Activated CD4-positive, alpha-beta memory T cell treated with anti-CD3 and anti-CD28 coated beads for 36 hours (primary cell): ENCODE measurements at places on chromosomes 12 and 14. TPM values are rescaled to one million over a fixed set of nuclear protein-coding genes. Genes with fewer than 3 reads are reported as not detected.
A peak's percentile ranks its signal among the peaks of the same experiment; 100 is the strongest.

GRCh38 chr12:96743606-96744005 lies 163.5 kb upstream of the NEDD1 start:
- H3K4me3 ChIP-seq: no peak overlapping the region
- no peaks in the 10 kb centered on the region for H3K4me1 ChIP-seq
- no peaks in the 10 kb centered on the region for H3K36me3 ChIP-seq
- no peak for DNase-seq
- H3K27me3 ChIP-seq: no peaks in the 10 kb centered on the region

GRCh38 chr12:59079002-59079401 lies 158.7 kb upstream of the LRIG3 start:
- no peaks in the 10 kb centered on the region for H3K27me3 ChIP-seq
- no peak overlapping the region for H3K27ac ChIP-seq
- DNase-seq: no peak
- no peaks in the 10 kb centered on the region for H3K4me1 ChIP-seq
- no peak overlapping the region for H3K4me3 ChIP-seq
- H3K36me3 ChIP-seq: no peaks in the 10 kb centered on the region

GRCh38 chr14:104464907-104465306 lies 114.7 kb upstream of the C14orf180 start:
- no peaks in the 10 kb centered on the region for H3K36me3 ChIP-seq
- peaks cover 27% of the 10 kb centered on the region for H3K27me3 ChIP-seq
- H3K27ac ChIP-seq: no peak overlapping the region
- H3K4me1 ChIP-seq: peaks cover 11% of the 10 kb centered on the region

Gene NOVA1
- not detected for total RNA-seq

Gene RTL1
- total RNA-seq: not detected

DNA sequence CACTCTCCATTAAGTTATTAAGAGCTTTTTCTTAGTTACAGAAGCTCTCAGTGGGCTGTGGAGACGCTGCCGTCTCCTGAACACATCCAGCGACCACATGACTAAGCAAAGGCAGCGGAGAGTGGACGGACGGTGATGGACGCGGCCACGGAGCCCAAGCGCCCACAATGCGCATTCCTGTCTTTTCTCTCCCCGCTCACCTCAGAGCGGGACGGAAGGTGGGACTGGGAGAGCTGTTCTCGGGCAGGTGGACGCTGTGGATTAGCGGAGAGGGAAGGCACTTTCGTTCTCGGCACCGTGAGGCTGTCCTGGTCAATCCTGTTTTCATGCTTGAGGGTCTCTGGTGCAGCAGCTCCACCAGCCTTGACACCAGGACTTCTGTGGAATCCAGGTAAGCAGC lies 2.6 kb upstream of the ANKLE2 start:
- H3K27ac ChIP-seq: no peak overlapping the region
- H3K36me3 ChIP-seq: peaks cover 21% of the 10 kb centered on the region
- no peak for DNase-seq
- peaks cover 23% of the 10 kb centered on the region for H3K4me1 ChIP-seq
- H3K4me3 ChIP-seq: no peak overlapping the region
- no peaks in the 10 kb centered on the region for H3K27me3 ChIP-seq

- H3K4me3 ChIP-seq: no peak overlapping the region
- H3K4me1 ChIP-seq: no peaks in the 10 kb centered on the region
- no peak for DNase-seq
Measured at GRCh38 chr12:2234646-2235350, 182.0 kb downstream of the CACNA1C start.

- H3K4me3 ChIP-seq: no peak overlapping the region
- no peak for DNase-seq
- no peaks in the 10 kb centered on the region for H3K36me3 ChIP-seq
- H3K27me3 ChIP-seq: peaks cover 2% of the 10 kb centered on the region
- H3K27ac ChIP-seq: peak overlapping the region; percentile 30
- H3K4me1 ChIP-seq: peaks cover 41% of the 10 kb centered on the region
Measured at GRCh38 chr14:74574090-74574433, 38.0 kb downstream of the LTBP2 start.

- H3K27ac ChIP-seq: peak overlapping the region; percentile 89
- H3K27me3 ChIP-seq: no peaks in the 10 kb centered on the region
Measured at GRCh38 chr12:22333713-22334409, 646 bp downstream of the ST8SIA1 start.

- H3K4me1 ChIP-seq: peaks cover 17% of the 10 kb centered on the region
- no peak overlapping the region for H3K4me3 ChIP-seq
- peak; percentile 48 for DNase-seq
- H3K27me3 ChIP-seq: no peaks in the 10 kb centered on the region
- H3K27ac ChIP-seq: peak overlapping the region; percentile 54
- H3K36me3 ChIP-seq: no peaks in the 10 kb centered on the region
Measured at GRCh38 chr12:47066278-47067025, 13.0 kb upstream of the PCED1B start.

GRCh38 chr14:100438678-100439592 lies 115.8 kb downstream of the SLC25A47 start:
- no peaks in the 10 kb centered on the region for H3K36me3 ChIP-seq
- H3K4me3 ChIP-seq: no peak overlapping the region
- H3K27me3 ChIP-seq: no peaks in the 10 kb centered on the region
- no peak overlapping the region for H3K27ac ChIP-seq
- peaks cover 23% of the 10 kb centered on the region for H3K4me1 ChIP-seq

Gene SSTR1
- total RNA-seq: not detected

- H3K4me3 ChIP-seq: no peak overlapping the region
- H3K27me3 ChIP-seq: no peaks in the 10 kb centered on the region
- no peak for DNase-seq
- peaks cover 6% of the 10 kb centered on the region for H3K4me1 ChIP-seq
- no peak overlapping the region for H3K27ac ChIP-seq
- H3K36me3 ChIP-seq: peaks cover 18% of the 10 kb centered on the region
Measured at GRCh38 chr12:45279931-45280830, 64.3 kb downstream of the ANO6 start.

DNA sequence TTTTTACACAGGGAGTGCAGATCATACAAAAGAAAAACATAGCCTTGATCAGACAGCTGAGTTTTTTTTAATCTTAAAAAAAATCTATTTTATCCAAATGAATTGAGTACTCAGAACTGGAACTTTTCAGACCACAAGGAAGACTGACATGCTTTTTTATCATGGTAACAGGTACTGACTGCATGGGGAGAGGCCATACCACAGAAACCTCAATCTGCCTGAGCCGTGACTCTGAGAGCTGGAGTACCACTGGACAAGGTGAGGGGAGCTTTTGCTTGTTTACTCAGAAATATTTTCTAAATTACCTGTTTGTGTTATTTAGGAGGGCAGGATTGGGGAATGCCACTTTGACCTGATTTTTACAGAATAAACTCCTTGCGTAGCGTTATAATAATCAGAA lies 143.9 kb downstream of the ALX1 start:
- H3K27ac ChIP-seq: no peak overlapping the region
- DNase-seq: no peak
- H3K36me3 ChIP-seq: no peaks in the 10 kb centered on the region
- no peaks in the 10 kb centered on the region for H3K4me1 ChIP-seq
